ENCODE measurements at places on chromosomes 7 and 10.

DNA sequence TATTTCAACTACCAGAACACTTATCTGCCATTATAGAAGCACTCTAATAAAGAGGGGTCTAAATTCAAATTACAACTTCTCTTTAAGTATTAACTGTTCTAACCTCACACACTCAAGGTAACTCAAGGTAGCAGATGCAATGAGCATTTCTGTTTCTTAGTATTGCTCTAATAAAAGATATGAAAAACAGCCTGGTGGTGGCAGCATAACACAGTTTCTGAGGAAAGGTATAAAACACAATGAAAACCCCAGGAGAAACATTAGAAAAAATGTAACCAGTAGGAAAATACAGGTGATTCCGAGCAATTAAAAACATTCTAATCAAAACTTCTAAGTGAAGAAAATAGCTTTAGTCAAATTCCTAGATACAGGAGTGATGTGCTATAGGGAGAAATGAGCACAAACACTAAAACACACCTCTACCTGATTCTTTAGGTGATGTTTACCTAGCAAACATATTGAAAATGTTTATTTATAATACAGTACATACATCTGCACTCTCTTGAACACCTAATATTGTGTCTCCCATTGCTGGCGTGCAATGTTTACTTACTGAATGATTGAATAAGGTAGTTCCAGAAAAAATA is 3.5 kb downstream of the MKRN1 start:
- DNase-seq = peak; percentile 58

DNA sequence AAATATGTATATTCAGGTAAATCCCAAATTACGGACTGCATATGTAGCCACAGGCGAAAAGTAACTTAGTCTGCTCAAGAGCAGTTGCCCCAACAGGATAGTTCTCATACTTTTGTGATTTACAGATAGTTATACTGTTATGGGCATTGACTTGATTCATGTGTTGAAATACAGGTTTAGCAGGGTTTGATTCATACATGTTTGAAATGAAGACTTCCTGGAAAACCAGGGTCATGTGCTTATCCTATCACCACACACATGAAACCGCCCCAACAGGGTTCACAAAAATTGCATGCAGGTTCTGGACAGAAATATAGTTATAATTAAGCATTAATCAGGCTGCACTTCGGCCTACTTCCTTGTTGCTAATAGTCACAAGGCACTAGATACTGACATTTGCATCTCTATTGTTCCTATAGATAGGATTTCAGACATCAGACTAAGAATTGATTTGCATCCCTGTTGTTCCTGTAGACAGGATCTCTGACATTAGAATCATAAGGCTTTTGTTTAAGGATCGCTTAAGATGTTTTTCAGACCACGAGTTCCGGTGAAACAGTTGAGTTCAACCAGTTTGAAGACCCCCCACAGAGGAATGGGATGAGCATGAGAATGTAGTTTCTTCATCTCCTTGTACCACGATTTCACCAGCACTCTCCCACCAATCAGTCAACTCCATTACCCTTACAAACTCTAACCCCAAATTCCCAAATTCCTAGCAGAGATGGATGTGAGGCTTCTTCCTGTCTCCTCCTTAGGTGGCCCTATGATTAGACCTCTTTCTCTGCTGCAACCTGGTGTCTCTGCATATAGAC is 2.0 kb upstream of the ZNF398 start:
- peak; percentile 45 for DNase-seq

DNA sequence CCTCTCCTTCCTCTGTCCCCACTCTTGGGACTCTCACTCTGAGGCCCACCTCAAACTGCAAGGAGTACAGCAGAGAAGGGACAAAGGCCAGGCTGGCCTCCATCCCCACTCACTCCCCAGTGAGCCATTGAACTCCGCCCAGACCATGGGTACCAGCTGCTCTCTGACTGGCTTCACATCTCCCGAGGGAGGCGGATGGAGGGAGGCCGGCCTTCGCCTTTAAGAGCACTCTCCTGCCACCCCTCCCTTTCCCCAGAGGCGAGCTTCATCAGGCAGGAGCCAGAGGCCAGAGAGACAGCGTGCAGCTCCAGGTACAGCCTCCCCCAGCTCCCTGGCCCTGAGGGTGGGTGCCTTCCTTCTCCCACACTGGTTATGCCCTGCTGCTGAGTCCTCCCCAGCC is 1.8 kb upstream of the LDB3 start:
- DNase-seq = no peak

- DNase-seq = no peak
Measured at GRCh38 chr10:14413523-14413922, 82.8 kb upstream of the FRMD4A start.

DNA sequence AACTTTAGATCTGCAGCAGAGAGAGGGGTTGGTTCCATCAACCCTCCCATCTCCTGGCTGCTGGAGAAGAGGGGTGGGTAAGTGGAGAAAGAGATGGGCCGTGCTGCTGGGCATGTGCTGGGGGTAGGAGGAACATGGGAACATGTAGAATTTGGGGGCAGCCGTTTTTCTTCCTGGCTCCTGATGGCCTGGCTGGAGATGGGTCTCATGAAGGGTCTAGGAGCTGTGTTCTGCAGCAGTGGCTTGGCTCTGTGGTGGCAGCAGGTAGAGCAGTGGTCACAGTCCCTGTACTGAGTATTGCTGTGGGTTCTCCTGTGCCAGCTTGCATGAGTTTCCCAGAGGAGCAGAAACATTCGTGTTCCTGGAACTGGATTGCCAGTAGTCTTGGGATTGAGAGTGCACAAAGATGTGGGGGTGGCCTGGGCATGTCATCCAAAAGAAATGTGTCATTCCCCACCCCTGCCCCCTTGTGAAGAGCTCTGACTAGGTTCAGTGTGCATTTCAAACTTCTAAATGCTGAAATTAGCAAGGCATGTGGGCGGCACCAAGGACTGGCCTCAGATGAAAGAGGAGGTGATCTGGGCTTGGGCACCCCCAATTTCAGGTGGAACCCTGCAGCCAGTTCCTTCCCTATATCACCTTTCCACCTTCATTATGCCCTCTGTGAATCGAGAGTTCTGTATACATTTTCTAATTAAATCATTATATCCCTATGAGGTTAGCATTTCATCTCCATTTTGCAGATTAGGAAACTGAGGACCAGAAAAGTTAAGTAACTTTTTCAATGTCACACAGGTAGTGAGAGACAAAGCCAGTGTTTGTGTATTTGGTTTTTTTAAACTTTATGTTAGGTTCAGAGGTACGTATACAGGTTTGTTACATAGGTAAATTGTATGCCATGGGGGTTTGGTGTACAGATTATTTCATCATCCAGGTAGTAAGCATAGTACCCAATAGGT is 2.1 kb downstream of the CHST3 start:
- DNase-seq = no peak

DNA sequence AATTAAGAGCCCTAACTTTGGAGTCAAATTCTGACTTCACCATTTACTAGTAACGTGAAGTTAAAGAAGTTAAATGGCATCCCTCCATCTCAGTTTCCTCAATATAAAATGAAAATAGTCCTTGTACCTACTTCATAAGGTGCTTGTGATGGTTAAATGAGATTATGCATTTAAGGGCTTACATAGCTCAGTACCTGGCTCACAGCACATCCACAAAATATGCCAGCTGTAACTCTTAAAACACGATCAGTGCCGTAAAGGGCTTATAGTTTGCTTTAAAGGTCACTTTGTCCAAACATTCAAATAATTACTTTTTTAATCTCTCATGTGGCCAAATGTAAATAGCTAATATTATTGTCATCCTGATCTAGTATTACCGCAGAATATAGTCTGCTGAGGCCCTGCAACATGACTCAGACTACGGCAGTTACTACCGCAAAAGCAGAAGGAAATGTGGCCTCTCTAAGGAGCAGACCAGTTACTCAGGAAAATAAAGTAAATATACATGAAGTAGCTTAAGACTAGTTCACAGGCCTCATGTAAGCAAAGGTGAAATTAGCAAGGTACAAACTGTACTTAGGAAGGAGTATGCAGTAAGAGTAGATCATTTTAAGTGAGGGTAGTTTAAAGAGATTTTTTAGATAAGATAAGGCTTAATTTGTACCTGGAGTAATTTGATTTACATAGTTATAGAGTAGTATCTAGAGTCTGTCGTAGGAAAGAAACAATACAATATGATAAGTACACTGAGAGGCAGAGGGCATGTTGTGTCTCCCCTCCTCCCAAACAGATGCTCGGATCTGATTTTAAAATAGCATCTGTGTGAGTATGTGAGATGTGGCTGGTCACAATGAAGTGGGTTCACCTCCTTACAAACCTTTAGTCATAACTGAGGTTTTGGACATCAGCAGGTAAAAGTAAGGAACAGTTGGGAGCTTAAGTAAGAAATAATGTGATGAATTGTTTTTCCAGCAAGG is 13.1 kb downstream of the CASP2 start:
- no peak for DNase-seq

GRCh38 chr10:96512524-96513304 is 1.0 kb downstream of the TLL2 start:
- peak; percentile 49 for DNase-seq

DNA sequence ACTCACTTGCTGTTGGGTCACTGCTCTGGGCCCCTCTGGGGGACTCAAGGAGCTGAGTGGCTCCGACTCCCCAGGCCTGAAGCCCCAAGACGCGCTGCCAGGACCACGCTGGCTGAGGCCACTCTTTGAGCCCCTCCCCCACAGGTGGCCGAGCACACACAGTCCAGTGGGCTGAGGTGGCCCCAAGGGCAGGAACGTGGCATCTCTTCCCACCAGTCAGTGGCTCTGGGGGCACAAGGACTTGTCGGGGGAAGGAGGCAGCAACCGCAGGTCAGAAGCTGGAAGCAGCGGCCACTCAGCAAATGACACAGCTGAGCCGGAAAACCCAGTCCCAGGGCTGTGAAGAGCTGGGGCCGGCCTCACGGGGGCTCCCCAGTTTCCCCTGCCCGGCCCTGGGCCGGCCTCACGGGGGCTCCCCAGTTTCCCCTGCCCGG is 24.1 kb downstream of the GRIFIN start:
- no peak for DNase-seq

- DNase-seq = no peak
Measured at GRCh38 chr7:132171130-132171576, 405.1 kb downstream of the PLXNA4 start.

DNA sequence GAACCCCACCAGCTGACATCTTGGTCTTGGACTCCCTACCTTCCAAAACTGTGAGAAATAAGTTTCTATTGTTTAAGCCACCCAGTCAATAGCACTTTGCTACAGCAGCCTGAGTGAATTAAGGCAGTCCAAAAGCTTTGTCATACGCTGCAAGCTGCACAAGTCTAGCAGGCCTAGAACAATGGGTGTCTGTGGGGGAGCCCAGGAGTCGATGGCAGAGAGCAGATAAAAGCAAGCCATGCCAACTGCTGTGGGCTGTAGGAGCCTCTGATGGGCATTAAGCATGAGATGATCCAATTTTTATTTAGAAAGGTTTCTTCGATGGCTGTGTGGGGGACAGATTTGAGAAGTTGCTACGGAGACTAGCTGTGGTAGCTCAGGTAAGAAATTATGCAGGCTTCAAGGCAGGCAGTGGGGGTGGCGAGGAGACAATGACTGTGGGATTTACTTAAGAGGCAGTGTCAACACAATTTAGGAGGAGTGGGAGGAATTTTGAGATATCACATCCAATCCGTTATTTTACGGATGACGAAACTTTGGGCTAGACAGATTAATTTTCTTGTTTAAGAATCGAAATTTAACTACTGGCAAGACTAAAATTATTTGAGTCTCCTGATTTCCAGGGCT is 110.4 kb downstream of the NRCAM start:
- no peak for DNase-seq

DNA sequence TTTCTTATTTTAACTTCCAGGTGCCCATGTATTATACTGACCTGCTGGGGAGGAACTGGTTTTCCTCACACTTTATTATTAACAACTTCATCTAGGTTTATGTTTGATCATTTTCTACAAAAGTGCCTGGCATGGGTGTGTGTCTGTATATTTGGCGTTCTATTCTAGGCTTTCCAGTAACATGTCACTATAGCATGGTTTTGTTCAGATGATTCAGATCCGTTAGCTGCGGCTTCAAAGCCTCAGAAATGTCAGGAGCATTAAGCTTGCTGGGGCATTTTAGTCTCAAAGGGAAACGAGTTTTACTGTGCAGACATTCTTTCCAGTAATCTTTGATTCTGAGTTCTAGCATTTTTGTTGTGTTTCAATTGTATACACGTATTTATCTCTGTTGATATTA is 2.3 kb downstream of the INPP5A start:
- no peak for DNase-seq

DNA sequence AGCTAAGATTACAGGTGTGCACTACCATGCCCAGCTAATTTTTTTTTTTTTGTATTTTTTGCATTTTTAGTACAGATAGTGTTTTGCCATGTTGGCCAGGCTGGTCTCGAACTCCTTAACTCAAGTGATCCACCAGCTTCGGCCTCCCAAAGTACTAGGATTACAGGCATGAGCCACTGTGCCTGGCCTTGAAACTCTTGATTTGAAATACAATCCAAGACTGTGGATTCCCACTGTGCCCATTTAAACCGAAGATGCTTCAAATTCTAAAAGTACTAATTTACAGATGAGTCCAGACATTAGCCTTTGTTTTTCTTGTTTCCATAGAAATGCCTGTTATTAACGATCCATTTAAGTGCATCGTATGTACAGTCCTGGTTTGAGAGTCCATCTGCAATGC is 130.9 kb downstream of the CACNA2D1 start:
- no peak for DNase-seq

- DNase-seq = no peak
Measured at GRCh38 chr7:80540836-80541235, 29.0 kb upstream of the GNAT3 start.

- DNase-seq = no peak
Measured at GRCh38 chr10:22003964-22004281, 393 bp upstream of the DNAJC1 start.

GRCh38 chr7:10860516-10860915 is 113.2 kb upstream of the PHF14 start:
- DNase-seq = no peak

- DNase-seq = no peak
Measured at GRCh38 chr7:132371948-132372347, 204.3 kb downstream of the PLXNA4 start.

DNA sequence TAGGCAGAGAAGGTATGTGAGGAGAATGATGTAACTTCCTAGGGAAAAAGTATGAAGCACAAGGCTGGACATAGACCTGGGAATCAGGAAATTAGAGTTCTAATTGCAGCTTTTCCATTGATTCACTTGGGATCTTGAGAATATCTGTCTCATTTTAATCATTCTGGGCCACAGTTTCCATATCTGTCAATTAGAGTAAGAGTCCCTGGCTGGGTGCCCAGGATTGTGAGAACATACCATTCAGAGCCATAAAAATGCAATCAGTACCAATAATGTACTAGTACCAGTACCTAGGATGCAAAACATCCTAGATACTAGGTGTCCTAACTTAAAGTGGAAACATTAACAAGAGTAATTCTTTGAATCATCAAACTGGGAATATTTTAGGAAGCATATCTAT is 29.6 kb downstream of the CAV1 start:
- DNase-seq = no peak
